ENCODE measurements at places on chromosomes 5 and 9.

DNA sequence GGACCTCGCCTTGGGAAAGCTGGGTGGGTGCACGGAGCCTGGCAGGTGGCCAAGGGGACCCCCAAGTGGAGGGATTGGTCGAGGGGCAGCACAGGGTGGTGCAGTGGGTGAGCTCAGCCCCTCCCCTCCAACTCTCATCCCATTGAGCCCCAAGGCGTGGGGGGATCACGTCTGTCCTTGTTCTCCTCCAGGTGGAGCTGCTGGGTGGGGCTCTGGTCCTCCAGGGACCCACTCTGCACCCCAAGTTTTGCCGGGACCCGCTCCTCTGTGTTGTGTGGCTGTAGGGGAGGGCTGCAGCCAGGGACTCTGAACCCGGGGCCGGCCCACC lies 3.6 kb upstream of the FUT7 start:
- no peak for DNase-seq

DNA sequence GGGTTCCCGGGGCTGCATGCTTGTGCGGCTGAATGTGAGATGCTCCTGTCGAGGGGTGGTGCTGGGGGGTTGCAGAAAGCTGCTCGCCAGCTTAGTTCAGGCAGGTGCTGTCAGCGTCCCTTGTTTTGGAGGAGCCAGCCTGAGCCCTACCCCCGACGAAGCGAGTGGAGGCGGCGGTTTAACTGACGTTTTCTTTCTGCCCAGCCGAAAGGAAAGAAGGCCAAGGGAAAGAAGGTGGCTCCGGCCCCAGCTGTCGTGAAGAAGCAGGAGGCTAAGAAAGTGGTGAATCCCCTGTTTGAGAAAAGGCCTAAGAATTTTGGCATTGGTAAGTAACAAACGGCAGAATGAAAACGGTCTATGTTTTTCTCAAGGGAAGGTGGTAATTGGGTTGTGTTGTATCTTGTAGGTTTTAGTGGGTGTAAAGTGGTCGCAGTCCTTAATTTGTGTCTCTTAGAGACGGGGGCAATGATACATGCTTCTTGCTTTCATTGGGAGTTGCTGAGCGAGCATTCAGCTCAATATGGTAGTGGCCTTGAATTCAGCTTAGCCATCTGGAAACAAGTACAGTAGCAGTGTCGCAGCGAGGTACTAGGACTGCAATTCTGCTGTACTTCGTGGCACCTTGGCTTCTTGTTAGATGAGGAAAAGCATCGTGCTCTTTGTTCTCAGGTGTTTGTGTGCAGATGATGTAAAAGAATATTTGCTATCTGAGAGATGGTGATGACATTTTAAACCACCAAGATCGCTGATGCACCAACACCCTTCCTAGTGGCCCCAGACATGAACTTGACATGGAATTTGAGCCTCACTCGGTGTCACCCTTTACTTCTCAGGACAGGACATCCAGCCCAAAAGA lies 928 bp downstream of the RPL7A start:
- no peak for DNase-seq

DNA sequence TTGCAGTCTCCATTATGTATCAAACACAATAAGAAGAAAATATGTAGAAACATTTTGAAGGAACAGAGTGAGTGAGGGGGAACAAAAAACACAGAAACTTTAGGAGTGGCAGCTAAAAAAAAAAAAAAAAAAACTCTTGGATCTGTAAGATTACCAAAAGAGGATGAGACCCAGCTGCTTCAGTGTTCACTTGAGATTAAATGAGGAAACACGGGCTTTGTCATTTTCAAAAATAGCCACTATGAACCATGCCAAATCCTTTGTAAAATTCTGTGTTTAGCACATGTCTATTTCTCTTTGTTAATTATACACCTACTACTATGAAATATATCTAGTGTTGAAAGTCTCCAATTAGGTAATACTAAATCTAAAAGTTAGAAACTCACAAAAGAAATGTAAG lies 485.9 kb downstream of the EFNA5 start:
- no peak for DNase-seq

GRCh38 chr9:134552349-134552990 lies 89.1 kb upstream of the COL5A1 start:
- no peak for DNase-seq

GRCh38 chr5:98986587-98986986 lies 57.8 kb upstream of the CHD1 start:
- no peak for DNase-seq

- DNase-seq = no peak
Observed at GRCh38 chr5:142576303-142576702, 109.6 kb downstream of the FGF1 start.

- DNase-seq = no peak
Observed at GRCh38 chr9:35287987-35288632, 126.3 kb downstream of the UNC13B start.

DNA sequence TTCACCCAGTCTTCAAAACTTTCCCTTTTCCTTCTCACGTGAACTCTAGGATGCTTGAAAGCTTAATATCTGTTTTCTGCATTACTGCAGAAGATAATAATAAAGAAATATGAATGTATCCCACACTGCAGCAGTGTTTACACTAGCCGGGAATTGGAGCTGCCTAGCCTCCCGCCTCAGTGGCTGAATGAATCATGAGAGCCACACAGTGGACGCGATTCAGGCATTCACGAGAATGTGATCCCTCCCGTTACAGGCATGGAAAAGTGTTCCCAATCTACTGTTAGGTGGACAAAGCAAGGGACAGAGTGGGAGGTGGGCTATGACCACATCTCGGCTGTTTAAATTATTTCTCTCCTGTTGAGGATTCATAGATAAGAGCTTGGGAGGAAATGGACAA lies 69.4 kb upstream of the CTSL start:
- DNase-seq = no peak

GRCh38 chr9:113879911-113880310 lies 3.8 kb downstream of the ZNF618 start:
- no peak for DNase-seq

- DNase-seq = no peak
Observed at GRCh38 chr5:35417040-35417439, 186.8 kb upstream of the PRLR start.

DNA sequence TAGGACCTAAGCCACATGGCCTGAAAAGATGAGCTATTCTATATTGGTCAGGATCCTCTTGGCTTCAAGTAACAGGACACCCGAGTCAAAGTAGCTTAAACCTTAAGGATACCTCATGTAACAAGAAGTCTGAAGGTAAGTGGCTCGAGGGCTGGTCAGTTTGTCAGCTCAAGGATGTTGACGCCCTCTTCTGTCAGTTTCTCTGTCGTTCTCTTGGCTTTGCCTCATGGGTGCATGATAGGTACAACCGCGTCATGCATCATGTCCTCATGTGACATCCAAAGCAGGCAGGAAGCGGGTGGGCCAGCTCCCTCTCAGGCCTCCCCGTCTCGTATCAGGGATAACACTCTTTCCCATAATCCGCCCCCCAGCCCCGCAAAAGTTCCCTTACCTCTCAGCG lies 22.1 kb upstream of the TCERG1 start:
- no peak for DNase-seq

DNA sequence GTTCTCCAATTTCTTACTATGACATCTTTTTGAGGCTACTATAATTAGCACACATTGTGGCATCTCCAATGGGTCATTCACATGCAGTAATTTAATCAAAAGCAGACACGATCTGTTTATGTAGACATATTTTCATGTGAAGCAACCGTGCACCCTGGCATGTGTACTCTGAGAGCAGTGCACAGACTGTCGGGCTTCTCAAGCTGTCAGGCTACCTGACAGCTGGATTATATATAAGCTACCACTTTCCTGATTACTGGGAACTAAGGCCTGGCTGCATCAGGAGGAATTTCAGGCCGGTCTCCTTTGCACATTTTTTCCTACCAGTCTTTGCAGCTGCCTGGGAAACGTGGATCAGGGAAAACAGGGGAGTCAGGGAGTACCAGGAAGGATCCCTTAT lies 197.5 kb downstream of the MAPKAP1 start:
- DNase-seq = no peak

DNA sequence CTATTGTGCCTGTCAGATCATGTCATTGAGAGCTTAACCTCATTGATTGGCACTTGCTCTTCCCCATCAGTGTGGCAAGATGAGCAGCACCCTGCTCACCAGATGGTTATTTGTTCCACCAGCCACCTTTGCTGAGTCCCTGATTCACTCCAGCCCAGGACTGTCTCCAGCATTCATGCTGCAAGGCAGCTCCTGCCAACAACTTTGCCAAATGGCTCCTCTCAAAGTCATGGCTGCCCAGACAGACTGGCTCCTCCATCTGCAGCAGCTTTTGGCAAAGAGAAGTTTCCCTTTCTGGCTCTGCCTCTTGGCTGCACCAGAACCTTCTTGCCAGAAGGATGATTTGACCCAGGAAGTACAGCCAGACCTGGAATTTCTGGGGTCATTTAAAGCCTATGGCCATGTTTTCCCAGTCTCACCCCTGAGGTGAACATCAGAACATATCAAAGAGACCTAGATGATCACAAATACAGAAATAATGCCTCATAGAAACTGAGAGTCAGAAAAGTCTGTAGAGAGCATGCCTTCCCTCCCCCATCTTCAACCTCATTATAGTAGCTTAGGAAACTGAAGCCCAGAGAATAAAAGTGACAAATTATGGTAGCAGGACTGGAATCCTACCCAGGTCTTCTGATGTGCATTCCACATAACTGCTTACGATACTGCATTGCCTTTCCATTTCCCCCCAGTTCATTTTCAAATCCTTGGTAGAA lies 10.4 kb downstream of the PPP2R2B start:
- no peak for DNase-seq

DNA sequence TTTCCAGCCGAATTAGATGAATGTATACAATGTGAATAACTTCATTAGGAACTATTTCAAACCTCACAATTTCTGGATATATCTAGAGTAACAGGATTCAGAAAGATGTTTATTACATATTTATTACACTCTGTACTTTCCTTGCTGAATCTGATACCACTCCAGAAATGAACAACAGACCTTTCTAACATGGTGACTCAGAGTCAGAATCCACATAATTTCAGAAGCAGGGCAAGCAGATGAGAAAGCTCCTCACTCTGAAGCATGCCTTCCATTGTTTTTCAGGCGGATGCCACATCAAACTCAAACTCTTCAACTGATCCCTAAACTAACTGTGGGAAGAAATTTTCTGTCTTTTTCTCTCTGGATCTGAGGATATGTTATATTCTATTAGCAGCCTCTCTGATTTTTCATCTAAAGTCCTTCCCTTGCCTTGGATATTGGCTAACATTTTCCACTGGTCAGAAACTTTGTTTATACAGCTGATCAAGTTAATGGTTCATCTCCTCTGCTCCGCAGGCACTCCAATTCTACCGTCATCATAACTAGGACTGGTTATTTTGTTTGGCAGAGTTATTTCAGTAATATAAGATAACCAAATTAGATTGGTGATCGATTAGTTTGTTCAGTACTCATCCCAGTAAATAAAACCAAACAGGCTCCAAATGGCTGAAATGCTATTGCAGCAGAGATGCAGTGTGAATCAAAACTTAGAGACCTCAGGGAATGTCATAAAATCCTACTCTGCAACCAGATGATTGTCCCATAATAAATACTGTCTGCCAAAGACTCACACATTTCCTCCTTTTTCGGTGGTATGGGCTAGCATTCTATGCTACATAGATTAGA lies 556.0 kb downstream of the EBF1 start:
- DNase-seq = no peak

GRCh38 chr5:58060996-58061395 lies 398.9 kb downstream of the PLK2 start:
- no peak for DNase-seq

- DNase-seq = no peak
Observed at GRCh38 chr9:121357011-121357410, 13.0 kb downstream of the STOM start.

GRCh38 chr5:155293605-155294178 lies 280.1 kb downstream of the KIF4B start:
- DNase-seq = no peak

DNA sequence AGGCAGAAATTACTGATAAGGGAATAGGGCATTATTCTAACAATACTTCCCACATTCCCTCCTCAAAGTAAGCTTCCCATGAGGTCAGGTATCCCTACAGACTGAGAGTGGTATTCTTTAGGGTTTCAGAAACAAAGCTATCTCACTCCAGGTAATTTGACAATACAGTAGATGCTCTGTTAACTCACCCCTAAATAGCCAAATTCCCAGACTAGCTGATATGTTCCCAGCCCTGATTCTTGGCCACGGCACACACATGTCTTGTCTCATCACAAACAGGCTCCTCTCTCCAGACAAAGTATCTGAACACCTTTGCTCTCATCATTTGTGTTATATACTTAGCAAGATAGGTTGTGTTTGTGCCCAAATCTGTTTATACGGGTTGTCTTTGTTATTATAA lies 139.9 kb downstream of the ZNF608 start:
- no peak for DNase-seq

- no peak for DNase-seq
Observed at GRCh38 chr5:14242871-14243383, 99.8 kb downstream of the TRIO start.

DNA sequence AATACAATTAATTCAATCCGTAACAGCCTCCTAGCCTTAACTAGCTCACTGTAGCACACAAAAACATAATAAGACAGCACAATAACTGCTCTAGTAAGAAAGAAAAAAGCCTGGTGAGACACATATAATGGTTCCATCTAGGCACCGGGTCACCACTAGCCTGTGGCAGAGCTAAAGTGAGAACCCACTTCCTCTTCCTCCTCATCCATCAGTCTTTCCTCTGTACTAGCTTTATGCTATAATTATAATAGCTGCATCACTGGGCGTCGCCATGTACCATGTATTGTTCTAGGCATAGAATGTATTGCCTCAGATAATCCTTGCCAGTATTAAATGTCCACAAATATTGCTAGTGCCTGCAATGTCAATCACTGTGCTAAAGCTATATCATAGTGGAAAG lies 23.1 kb downstream of the ADRB2 start:
- DNase-seq = no peak

GRCh38 chr9:3480353-3480655 lies 45.5 kb downstream of the RFX3 start:
- DNase-seq = no peak

All from H54 (cell line).